ENCODE measurements at places on chromosomes 6 and 20.

DNA sequence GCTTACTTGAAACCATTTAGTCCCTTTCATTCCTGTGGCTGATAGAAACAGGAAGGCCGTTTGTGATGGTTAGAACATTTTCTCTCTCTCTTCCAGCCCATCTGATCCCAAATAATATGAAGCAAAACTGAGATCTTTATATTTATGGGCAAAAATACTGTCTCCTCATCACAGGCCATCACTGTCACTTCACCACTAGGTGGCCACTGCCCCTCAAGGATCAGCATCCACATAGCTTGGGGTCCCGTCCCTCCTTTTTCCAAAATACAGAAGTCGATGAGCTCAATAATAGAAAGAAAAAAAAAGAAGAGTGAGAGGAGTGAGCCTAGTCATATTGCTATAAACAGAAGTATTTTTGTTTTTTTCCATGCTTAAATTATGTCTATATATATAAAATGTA, 46.4 kb upstream of the LAMP5 start:
- no peak for DNase-seq

DNA sequence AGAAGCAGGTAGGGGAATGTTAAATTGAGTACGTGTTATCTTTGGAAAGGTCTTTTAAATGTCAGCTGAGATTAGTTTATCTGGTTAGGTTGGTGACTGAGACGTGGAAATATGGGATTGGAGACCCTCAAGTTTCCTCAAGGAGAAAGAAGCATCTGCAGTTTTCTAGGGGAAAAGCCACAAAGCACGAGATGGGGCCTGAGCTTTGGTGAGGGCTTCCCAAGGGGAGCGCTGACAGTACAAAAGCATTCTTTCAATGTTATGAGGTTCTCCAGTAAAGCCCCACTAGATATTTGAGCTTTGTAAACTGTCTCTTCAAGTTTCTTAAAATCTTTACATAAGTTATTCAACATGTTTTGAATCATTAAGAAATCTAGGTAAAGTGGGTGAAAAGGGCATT, 19.6 kb upstream of the HS3ST5 start:
- DNase-seq, result no peak

DNA sequence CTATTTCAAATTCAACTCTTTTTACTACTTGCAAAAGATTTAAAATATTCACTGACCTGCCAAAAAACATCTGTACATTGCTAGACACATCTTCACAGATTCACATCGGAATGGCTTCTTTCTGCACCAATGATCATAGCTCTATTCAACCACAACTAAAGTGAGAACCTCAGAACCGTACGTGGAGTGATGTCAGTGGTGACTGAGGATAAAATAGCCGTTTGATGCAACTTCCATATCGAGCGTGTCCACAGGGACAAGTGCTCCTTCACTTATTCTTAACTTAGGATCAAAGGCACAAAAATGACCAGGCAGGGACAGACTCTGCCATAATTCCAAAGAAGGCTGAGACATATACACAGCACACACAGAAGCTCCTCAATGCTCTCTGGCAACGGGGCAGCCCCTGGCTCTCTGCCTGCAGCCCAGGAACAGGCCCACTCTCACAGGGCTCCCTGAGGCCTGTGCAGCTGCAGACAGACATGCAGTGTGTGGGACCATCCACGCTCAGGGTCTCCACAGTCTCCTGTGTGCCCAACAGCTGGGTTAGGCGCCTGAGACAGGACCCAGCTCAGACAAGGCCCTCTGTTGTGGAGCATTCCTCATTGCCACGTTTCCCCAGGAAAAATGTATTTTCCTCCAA, 22.8 kb downstream of the FYN start:
- peak; percentile 73 for DNase-seq

DNA sequence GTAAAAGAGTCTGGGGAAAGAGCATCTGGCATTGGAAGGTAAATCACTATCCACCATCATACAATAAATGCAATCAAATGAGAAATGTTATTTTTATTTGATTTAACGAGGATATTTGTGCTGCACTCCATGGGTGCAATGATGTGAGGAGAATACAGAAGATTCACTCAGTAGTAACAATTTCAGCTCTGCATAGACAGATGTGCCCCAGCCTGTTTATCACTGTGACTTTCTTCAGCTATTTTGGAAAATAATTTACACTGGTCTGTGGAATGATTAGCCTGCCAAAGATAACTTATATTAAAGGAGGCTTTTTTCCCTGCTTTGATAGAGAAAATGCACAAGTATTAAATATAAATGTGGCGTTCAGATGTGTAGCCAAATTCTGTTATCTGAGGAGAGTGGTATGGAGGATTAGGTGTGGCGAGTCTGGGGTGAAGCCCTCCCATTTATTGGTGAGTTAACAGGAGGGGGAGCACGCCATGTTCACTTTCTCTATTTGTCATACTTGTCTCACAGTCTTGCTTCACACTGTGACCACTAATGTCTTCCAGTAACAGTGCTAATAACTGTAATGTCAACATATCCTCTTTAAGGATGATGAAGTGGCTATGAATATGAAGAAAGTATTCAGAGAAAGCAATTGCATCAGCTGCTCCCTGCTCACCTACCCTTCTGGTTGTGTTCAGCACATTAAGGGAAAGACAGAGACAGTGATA, 645.6 kb downstream of the MMUT start:
- DNase-seq, result no peak

GRCh38 chr6:31578184-31579118, 3.1 kb downstream of the TNF start:
- DNase-seq, result no peak

DNA sequence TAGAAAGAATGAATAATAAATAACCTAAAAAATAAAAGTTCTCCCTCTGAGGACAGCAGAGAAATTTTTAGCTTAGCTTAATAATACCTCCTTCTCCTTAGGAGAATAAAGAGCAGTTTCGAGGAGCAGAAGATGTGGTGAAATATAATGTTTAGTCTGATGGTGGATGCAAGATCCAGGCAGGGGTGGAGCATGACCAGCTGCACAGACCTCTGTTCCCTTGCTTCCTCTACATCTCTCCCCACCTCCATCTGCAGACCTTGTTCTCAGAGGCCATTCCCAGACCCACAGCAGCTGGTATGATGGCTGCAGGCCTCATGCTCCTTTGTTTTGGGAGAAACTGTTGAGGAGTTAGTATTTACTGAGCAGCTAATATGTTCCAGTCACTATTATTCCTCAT, 1.5 kb downstream of the BTN3A2 start:
- no peak for DNase-seq

GRCh38 chr6:168369786-168370185, 50.2 kb upstream of the DACT2 start:
- DNase-seq, result no peak

GRCh38 chr20:1660246-1660645, 2.7 kb upstream of the SIRPG start:
- no peak for DNase-seq

- no peak for DNase-seq
Observed at GRCh38 chr20:35085477-35086225, 7.0 kb downstream of the TRPC4AP start.

DNA sequence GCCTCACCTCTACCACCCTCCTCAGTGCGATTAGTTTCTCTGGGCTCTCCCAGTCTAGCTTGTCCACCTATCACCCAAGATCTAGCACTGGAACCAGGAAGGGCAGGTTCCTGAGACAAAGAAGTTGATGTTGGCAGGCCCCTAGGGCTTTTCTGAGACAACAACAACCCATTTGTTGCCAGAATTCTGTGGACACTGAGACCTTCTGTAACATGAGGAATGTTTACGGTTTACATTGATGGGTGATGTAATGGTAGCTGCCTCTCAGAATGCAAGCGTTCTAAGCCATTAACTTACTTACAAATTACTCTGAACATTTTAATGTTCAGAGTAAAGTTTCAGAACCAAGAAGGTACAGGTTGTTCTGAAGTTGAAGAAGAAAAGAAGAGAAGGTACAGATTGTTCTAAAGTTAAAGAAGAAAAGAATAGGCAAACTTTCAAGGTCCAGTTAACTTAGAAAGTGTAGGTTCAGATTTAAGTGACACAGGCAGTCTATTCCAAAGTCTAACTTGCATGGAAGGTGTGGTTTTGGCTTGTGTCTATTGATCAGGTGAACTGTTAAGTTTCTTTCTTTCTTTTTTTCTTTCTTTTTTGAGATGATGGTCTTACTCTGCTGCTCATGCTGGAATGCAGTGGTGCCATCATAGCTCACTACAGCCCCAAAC, 3.7 kb upstream of the MED23 start:
- DNase-seq, result no peak

GRCh38 chr6:166567107-166567506, 19.4 kb downstream of the RAMACL start:
- DNase-seq, result no peak

- no peak for DNase-seq
Observed at GRCh38 chr6:36957773-36958271, 3.3 kb downstream of the PI16 start.

GRCh38 chr20:14989535-14990290, 652.3 kb upstream of the FLRT3 start:
- DNase-seq, result no peak

- no peak for DNase-seq
Observed at GRCh38 chr6:97203343-97203742, 79.7 kb downstream of the MMS22L start.

- no peak for DNase-seq
Observed at GRCh38 chr6:54267798-54268197, 40.4 kb upstream of the TINAG start.

GRCh38 chr20:50005471-50005981, 22.7 kb downstream of the SNAI1 start:
- no peak for DNase-seq

DNA sequence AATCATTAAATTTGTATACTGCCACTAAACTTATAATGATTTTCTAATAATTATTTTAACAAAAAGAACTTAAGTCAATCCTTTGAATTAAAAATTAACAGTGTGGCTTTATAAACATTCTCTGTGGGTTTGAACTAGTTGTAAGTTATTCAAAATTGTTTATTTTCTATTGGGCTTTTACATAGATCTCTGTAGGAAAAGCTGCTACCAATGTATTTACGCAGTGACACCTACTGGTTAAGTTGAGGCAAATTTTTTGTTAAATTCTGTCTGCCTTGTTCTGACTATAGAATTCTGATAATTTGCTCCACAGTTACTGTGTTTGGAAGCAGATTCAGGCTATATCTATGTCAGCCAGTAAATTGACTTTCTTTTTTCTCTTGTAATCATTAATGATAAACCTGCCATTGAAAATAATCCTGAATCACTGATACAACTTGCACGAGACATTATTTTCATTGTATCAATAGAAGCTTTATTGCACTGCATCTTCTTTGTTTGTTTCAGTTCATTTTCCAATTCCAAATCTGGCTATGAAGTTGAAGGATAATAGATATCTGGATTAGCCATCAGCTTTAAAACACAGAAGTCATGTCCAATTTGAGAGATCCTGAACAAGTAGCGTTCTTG, 66.0 kb upstream of the UTRN start:
- DNase-seq, result peak; percentile 69

- no peak for DNase-seq
Observed at GRCh38 chr6:84976526-84977362, 212.3 kb upstream of the TBX18 start.
